ENCODE measurements at places on chromosomes 12 and 14.

GRCh38 chr12:103680591-103681141 lies 93.6 kb downstream of the STAB2 start:
- DNase-seq: no peak

- no peak for DNase-seq
Observed at GRCh38 chr12:57610554-57611107, 604 bp upstream of the ARHGEF25 start.

DNA sequence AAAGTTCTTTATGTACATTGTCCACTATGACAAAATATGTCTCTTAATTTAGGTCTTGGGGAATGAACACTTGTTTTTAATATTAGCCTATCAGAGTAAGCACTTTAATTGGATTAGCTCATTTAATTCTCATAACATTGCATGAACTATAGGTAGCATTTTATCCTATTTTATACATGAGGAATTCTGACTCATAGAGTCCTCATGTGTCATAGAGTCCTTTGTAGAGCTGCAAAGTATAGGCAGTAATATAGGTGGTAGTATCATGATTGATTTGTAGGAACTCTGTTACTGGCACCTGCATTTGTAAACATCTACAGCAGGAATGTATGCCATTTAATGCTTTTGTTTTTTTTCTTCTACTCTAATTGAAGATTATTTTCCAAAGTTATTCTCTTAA lies 96.0 kb downstream of the GPHN start:
- no peak for DNase-seq

GRCh38 chr12:115660211-115660805 lies 617.2 kb downstream of the MED13L start:
- no peak for DNase-seq

- no peak for DNase-seq
Observed at GRCh38 chr12:77060883-77061240, 4.5 kb downstream of the E2F7 start.

DNA sequence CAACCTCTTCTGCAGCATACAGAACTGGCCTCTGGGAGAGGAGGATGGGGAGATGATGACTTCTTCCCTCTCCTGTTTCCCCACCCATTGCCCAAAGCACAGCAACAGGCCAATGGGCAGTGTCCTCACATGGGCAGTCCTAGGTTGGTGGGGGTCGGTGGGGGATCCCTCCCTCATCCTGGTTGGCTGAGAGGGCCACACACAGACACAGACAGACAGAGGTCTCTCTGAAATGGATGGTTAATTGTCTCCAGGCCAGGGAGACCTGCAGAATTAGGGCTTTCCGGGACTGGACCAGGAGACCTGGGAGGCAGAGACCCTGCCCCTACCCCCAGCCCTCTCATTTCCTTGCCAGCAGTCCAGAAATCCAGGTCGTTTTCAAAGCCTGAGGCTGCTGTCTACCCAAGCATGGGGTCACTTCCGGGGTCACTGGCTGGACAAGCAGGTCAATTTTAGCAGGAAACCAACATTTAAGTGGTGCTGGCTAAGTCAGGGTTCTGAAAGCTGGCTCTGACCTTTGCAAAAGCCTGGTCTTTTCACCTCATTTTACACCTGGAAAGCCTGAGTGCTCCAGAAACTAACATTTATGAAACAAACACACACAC lies 48.6 kb upstream of the TBX3 start:
- DNase-seq: no peak

DNA sequence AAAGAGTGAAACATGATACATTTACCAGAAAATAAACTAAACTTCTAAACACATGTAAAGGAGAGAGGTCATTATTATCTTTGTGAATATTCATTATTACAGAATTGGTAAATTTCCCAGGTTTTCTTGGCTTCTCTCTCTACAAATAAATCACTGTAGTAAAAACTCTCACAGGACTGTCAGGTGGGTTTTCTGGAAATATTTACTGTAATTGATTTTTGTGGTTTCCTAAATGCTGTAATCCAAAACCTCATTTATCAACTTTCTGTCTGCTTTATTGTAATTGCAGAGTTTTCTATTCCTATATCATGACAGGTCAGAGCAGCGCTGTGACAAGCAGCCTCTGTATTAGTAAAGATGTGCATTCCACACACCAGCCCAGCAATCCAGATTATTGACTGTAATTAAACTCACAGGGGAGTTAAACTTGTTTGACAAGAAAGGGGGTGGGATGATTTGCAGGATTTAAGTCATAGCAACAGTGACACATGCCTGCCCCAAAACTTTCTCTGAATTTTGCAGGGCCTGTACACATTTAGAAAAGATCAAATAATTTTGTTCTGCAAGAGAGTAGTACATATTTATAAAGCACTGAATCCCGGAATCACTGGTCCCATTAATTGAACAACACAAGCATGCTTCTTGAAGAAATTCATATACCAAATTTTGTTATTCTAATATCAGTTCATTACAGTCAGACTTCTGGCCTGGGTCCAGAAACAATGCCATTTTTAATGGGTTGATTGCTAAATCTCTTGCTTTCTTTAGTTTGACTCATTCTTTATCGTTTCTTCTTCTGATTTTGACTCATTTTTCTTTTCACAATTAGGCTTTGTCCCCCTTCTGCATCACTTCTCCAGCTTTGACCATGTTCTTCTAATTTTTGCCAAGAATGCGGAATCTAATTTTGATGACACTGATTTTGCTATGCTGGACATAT lies 42.2 kb downstream of the PTPRO start:
- no peak for DNase-seq

- no peak for DNase-seq
Observed at GRCh38 chr12:5840944-5841343, 104.1 kb downstream of the ANO2 start.

- no peak for DNase-seq
Observed at GRCh38 chr12:56084958-56085543, 5.1 kb downstream of the ERBB3 start.

DNA sequence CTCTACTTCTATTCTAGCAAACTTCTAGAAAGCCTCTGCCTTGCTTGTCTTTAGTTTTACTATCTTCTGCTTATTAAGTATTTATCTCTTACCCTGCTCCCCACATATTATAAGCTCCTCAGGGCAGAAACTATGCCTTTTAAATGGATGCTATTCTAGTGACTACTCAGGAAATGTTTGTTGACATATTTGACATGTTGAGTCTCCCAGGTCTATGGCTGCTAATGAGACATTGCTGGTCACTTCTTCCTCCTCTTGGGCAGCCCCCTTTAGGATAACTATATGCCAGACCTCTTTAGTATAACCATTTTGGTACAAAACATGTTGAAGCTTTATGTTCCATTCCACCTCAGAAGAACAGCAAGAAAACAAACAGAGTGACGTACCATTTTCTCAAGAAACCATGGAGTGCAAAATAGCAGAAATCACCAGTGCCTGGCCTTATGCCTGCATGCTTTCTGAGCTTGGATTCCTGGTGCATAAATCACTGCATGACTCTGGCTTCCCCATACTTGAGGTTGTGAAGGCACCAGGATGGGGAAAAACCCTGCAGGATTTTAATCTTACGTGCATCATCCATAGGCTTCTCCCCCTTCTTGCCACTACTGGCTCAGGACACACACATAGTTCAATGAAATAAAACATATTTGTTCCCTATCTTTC lies 202.6 kb downstream of the TMX1 start:
- DNase-seq: no peak

GRCh38 chr12:70754330-70754741 lies 117.1 kb upstream of the PTPRB start:
- DNase-seq: no peak

- DNase-seq: no peak
Observed at GRCh38 chr12:90921536-90921935, 33.4 kb downstream of the CCER1 start.

DNA sequence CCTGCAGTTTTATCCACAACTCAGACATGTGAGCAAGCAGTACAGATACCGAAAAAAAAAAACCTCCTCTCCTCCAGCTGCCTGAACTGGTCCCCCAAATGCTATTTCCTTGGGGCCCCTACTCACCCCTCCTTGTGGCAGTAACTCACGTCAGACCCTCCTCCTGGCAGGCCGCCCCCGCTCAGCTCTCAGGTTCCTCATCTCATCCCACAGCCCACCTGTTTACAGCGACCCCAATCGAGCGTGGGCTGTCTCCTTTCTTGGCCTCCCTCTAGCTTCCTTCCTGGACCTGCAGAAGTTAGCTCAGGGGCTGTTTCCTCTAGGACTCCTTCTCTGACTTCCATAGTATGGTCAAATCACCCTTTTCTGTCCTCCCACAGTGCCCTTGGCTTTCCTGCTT lies 455.3 kb downstream of the BCL11B start:
- no peak for DNase-seq

DNA sequence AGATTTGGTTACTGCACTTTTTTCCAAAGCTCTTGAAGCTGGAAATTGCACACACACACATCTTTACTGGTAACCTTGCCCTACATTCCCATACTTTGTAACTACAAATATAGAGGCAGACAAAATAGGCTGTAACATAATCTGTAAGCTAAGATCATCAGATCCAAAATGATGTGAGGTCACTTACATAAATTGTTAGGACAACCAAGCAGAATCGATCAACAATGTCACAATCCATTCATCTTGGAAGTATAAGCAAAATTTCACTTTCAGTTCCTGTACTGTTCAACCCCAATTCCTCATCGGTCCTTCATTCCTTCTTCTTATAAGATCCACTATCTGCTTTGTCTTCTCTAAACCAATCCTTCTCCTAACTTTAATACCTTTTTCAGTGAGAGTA lies 72.6 kb downstream of the EPS8 start:
- no peak for DNase-seq

DNA sequence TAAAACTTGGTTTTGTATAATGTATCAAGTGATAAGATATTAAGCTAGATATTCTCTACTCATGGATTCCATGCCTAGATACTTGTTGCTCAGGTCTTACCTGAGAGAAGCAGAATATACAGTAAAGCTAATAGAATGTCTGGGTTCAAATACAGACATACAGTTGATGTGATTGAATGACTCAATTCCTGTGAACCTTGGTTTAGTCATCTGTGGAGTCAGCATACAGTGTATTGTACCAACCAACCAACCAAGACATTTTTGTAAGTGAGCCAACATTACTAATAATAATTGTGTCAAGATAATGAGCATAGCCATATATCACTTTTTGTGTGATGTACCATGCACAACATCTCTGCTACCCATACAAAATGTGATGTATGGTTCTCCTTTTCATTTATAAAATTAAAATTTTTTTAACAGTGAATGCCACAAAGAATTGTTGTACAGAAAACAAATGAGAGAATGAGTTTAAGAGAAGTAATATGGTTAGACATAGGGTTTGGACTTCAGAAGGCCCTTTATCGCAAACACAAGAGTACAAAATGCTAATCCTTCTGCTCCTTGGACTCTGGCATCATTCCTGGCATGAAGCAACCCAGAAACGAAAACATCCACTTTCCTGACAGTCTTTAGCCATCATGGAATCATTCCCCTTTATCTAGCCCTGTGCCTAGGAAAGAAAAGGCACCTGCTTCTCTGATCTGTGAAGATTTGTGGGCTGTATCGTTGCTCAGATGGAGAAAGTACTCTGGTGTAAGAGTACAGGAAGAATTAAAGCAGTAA lies 977.2 kb upstream of the USP15 start:
- no peak for DNase-seq

DNA sequence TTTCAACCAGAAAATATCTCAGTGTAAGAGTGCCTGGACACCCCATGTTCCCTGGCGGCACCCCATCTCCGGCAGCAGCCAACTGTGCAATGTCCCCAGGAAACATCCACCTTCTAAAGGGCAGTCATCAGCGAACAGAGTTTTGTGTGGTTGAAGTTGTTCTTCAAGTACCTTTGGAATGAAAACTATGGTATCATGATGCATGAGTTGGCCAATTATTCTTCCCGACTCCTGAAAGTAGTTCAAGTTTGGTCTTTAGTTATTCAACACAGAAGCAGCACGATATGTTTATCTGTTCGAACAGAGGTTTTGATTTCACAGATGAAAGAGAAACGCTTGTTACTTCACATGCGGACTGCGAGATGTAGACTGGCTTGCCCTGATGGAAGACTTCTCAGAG lies 21.1 kb upstream of the TTC7B start:
- DNase-seq: no peak

GRCh38 chr12:9899209-9899608 lies 17.9 kb downstream of the KLRF2 start:
- DNase-seq: no peak

GRCh38 chr14:92577321-92577742 lies 63.8 kb downstream of the RIN3 start:
- no peak for DNase-seq

GRCh38 chr12:23964812-23965211 lies 15.3 kb upstream of the SOX5 start:
- DNase-seq: no peak

GRCh38 chr14:36091096-36091495 lies 85.4 kb downstream of the PTCSC3 start:
- no peak for DNase-seq

- no peak for DNase-seq
Observed at GRCh38 chr14:74658535-74659131, 46.6 kb upstream of the LTBP2 start.

DNA sequence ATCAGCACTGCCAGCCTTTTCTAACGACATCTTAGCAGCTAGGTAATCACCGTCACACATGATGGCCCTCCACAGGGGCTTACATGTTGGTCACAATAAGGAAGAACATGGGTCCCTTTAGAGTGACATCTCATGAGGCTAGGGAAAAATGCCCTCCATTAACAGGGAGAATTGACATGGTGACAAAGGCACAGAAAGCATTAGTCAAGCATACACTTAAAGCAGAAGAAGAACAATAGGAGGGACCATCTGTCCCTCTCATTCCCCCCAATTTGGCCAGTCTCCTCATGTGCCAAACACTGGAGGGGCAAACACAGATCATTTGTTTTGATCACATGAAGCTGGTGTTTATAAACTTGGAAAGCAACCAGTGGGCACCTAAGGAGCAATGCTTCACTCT lies 78.0 kb downstream of the GRIP1 start:
- DNase-seq: peak; percentile 67

DNA sequence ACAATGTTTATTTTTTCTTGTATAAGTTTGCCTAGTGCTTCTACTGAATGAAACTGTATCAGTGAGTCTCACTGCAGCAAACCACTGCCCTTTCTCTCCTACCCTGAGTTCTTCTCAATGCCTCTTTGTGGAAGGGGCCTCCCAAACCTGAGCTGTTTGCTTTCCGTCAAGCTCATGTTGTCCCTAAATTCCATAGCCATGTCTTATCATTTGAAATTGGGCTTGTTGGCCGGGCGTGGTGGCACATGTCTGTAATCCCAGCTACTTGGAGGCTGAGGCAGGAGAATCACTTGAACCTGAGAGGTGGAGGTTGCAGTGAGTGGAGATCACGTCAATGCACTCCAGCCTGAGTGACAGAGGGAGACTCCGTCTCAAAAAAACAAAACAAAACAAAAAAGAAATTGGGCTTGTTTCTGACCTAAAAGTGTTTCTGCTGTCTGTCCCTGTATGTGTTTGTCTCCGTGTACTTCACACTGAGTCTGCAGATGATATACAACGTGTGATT lies 1.8 kb upstream of the CSRP2 start:
- no peak for DNase-seq
